ENCODE measurements at places on chromosomes 12 and 14.

DNA sequence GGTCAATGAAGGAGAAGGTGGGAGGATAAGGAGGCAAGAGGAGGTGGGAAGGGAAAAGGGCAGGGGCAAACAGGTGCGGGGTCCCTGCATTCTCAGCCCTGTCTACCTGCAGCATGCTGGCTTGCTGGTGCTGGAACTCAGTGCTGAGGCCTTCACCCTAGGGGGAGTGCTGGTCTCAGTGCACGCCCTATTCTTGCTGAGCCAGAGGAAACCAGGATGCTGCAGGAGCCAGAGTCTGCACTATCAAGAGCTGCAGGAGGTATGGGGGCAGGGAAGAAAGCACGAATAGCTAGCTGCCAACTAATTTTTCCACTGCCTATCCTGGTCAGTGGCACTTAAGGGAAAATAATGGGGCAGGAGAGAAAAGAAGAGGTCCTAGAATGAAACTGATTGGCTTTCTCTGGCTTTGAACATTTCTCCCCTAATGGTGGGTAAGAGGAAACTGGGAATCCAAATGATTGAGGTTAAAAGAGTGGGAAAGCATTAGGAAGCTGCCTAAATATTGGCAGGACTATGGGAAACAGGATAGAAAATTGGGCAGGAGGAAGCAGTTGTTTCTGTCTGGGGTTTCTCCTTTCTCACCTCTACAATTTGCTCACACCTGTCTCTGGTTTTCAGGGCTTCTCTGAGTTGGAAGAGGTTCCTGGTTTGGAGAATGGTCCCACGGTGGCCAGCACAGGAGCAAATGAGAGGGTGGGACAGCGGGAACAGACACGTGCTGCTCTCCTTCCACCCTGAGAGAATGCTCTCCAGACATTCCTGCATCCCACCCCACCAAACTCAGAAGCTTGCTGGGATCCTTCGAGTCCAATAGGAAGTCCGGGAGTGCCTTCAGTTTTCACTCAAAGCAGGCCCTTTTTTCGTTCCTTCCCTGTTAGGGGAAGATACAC is 1.9 kb downstream of the TMEM253 start:
- DNase-seq: no peak

- peak; percentile 86 for DNase-seq
Observed at GRCh38 chr12:6961278-6961694, 9.2 kb downstream of the PHB2 start.

DNA sequence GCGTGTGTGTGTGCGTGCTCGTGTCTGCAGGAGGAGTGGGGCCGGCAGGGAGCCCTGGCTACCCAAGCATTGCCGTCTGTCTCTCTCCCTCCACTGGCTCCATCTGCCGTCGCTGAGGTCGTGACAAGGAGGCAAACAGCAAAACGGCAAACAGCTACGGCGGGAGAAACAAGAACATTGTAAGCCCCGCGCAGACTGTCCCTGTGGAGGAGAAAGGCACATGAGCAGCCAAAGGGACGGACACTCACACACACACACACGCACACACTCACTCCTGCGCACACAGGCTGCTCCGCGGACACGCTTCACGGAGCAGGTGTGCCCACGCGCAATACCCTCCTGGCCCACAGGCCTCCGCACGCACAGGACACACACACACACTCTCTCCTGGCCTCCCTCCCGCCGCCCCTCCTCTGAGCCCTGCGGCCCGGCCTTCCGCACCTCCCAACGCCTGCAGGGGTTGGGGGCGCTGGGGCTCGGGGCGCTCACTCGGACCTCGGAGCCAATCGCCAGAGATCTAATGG is 905 bp downstream of the CISTR start:
- DNase-seq: no peak

GRCh38 chr12:72978999-72979398 is 706.8 kb downstream of the TRHDE start:
- no peak for DNase-seq

GRCh38 chr12:68406134-68406576 is 74.0 kb upstream of the MDM1 start:
- no peak for DNase-seq

DNA sequence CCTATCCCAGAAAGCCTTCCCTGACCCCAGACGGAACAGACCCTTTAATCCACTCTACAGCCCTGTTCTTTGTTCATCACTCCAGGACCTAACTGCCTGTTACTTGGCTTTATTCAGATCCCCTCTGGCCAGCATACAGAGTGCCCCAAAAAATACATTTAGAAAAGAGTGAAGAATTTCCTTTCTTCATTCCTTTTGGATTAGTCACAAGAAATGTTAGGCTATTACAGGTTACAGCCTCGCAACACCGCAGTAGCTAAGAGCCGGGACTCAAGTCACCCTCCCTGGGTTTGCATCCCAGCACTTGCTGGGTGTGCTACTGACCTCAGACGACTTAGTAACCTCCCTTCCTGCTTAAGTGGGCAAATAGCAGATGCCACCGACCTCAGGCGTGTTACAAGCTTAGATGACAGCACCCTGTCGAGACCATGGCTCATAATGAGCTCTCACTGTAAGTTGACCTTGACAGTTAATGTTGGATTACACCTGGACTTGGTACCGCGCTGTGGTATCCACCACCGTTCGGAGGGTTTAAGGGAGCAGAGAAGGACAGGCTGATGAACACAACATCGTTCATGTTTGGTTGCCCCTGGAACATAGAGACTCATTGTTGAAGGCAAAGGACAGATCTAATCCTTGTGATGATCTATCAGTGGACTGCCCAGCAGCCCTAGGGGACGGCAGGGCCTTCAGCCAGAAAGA is 12.9 kb downstream of the GLRX5 start:
- no peak for DNase-seq

- DNase-seq: no peak
Observed at GRCh38 chr14:21509432-21510143, 1.6 kb downstream of the METTL3 start.

GRCh38 chr12:2083561-2083960 is 30.8 kb downstream of the CACNA1C start:
- DNase-seq: no peak

DNA sequence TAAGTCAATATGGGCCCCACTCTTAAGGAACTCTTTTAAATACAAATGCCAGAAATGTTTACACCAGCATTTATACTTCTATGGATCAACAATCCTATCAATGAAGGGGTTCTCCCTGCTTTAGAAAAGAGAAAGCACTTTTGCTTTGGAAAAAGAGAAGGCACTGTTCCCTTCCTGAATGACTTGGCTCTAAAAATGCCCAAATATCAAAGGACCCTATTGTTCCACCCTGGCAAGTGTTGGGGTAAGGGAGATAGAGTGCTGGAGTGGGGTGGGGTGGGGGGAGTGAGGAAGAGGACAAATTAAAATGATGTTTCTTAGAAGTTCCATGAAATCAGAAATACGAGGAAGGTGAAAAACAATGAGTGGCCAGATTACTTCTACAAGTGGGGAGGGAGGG is 131.6 kb upstream of the GRIN2B start:
- DNase-seq: no peak

DNA sequence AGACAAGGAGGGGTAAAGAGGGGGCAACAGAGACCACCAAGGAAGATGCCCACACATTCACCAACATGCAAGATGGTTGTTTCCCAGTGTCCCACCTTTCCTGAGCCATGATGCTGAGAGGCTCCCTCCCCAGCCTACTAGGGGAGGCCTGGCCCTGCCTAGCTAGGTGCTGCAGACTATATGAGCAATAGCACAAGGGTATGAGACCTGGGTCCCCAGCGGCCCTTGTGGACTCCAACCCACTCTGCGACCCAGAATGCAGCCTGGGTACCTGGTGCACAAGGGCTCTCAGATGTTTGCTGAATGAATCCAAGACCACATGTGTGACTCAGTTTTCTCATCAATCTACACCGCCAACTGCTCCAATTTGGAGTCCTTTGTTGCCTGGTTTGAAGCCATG is 13.9 kb downstream of the TGFB3 start:
- DNase-seq: no peak

DNA sequence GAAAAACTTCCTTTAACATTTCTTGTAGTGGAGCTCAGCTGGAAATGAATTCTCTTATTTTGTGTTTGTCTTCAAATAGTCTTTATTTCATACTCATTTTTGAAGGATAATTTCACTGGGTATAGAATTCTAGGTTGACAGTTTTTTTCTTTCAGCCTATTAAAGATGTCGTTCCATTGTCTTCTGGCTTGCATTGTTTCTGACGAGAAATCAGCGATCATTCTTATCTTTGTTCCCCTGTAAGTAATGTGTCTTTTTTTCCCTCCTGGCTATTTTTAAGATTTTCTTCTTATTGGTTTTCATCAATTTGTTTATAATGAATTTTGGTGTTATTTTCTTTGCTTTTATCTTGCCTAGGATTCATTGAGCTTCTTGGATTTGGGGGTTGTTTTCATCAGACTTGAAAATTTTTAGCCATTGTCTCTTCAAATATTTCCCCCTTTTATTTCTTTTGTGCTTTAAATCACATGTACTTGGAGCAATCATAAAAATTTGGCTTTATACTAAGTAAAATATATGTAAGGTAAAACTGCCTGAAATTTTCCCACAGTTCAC is 89.4 kb downstream of the UNC79 start:
- DNase-seq: no peak

DNA sequence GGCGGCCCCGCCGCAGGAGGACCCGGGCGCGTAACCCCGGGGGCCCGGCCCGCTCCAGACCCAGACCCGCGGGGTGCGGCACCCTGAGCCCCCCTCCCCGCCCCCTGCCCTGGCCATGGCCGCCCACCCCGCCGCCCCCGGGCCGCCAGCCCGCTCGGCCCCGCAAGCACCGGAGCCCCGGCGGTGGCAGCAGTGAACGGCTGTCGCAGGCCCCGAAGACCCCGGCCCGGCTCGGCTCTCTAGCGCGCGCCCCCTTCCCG is 221 bp downstream of the MARCHF9 start:
- no peak for DNase-seq

DNA sequence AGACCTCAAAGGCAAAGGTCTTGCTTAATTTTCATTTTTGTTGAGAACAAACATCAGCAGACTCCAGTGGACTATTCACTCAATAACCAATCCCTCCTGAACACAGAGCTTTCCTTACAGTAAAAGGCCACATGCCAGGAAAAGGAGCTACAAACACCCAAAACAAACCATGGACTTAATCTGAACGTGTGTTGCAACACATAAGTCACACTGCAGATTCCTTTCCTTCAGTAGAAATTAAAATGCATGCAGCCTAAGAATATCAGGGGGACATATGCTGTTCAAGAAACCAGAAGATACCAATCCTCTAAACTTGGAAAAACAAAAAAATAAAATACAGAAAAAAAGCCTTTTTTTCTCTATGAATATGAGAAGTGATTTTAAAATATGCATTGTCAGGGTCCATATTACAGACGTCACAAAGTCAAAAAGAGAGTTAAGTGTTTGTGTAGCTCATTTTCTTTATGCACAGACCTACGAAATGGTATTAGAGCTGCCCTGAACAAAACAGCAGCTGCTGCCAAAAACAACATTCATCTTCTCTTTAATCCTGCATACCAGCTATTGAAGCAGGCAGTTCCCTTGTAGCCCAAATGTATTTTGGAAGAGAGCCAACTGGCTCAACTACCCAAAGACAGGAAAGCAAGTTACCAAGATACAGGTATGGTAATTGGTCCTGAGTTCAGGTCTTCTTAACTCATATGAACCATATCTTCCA is 26.2 kb downstream of the KITLG start:
- DNase-seq: no peak

DNA sequence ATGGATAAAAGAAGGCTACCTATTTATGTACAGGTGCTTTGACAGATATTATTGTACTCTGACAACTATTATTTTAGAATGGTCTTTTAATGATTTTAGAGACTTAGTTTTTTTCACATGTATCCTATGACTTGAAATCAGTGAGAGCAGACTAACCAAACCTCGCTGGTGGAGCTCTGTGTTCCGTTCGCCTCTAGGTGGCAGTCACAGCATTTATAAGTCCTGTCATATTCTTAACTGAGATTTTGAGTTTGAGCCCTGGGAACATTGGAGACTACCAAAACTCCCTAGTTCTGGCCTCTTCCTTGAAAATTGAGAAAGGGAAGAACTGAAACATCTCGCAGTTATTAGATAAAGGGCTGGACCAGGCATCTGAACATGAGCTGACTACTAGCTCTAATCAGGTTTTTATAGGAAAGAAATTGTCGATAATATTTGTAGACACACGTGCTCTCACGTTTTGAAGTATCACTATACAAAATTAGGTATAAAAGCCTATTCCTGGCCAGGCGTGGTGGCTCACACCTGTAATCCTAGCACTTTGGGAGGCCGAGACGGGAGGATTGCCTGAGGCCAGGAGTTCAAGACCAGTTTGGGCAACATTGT is 48.3 kb downstream of the TTLL5 start:
- peak; percentile 19 for DNase-seq

DNA sequence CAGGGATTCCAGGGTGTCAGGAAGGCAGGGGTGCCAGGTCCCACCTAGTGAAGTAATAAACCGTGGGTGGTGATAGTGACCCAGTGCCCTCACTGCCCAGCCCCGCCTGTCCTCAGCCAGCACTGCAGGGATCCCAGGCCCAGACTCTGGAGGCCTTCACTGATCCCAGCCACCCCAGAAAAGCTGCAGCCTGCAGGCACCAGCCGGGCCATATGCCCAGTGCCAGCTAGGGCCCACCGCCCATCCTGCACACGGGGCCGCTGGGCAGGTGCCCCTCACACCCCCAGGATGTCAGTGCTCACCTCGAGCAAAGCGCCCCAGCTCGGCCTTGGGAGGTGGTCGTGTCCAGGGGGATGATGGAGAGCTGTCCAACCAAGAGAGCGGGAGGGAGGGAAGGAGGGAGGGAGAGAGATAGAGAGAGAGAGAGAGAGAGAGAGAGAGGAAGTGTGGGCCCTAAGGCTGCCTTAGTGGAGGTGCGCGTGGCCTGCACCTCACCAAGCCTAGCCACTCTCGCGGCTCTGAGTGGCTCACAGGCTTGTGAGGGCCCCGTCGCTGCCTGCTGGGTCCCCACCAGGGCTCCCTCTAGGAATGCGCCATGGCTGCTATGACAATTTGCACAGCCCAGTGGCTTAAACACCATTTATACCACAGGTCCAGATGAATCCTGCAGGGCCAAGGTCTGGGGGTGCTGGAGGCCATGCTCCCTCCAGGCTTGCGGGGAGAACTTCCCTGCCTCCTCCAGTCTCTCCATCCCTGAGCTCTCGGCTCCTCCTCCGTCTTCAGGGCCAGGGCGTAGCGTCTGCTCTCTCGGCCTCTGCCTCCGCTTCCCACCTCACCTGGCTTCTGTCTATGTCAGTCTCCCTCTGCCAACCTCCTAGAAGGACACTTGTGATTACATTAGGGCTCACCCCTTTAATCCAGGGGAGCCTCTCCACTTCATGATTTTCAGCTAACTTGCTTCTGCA is 401.0 kb downstream of the TMEM121 start:
- DNase-seq: no peak

GRCh38 chr12:1517734-1518525 is 76.5 kb downstream of the FBXL14 start:
- no peak for DNase-seq
